Colonic mucosa (tissue), 4 donors: ENCODE measurements at places on chromosomes 12 and 14. TPM values are rescaled to one million over a fixed set of nuclear protein-coding genes. Genes with fewer than 3 reads are reported as not detected.

The TAS2R42 gene
- total RNA-seq, result not detected

The SIRT4 gene
- total RNA-seq, result 1.3 TPM

GRCh38 chr14:78399316-78399889 is 229.2 kb downstream of the NRXN3 start:
- no peak overlapping the region for H3K27ac ChIP-seq
- no peak for DNase-seq
- H3K36me3 ChIP-seq, result no peaks in the 10 kb centered on the region
- H3K4me1 ChIP-seq, result no peaks in the 10 kb centered on the region

DNA sequence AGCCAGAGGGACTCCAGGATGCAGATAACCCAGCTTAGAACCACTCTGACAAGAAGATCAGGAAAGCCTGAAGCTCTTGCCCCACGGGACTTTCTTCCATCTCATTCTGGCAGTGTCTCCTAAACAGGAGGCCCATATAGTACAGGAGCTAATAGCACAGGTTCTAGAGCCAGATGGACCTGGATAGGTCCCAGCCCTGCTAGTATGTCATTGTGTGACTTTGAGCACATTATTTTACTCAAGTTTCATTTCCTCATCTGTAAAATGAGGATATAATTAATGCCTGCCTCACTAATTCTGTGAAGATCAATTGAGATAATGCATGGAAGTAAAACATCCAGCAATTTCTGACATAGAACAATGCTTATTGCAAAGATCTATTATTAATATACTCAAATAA is 66.5 kb upstream of the GZMB start:
- no peak overlapping the region for H3K4me3 ChIP-seq
- H3K27me3 ChIP-seq, result no peaks in the 10 kb centered on the region
- H3K36me3 ChIP-seq, result no peaks in the 10 kb centered on the region
- no peak for DNase-seq
- no peaks in the 10 kb centered on the region for H3K4me1 ChIP-seq

DNA sequence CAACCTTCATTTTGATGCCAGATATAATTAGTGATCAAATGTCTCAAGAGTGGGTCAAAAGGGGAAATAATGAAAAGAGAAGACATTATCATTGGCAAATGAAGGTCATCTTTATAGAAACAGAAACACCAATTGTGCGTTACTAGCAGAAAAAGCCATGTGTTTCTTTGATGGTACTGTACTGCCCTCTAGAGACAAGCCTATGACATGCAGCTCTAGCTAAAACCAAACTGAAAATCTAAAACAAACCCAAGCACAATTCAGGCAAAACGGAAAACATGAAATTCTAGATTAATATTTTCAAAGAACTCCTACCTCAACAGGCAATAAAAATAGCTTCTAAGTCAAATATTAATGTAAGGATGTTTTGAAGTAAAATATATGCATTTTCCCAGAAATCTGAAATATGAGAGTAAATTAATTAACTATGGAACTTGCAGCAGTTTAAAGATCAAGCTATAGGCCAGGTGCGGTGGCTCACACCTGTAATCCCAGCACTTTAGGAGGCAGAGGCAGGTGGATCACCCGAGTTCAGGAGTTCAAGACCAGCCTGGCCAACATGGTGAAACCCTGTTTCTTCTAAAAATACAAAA is 115.4 kb downstream of the KLHL28 start:
- H3K27ac ChIP-seq, result no peak overlapping the region
- no peaks in the 10 kb centered on the region for H3K27me3 ChIP-seq
- H3K36me3 ChIP-seq, result no peaks in the 10 kb centered on the region
- no peak overlapping the region for H3K4me3 ChIP-seq
- no peak for DNase-seq
- no peaks in the 10 kb centered on the region for H3K4me1 ChIP-seq

- no peaks in the 10 kb centered on the region for H3K36me3 ChIP-seq
- H3K4me3 ChIP-seq, result no peak overlapping the region
- no peak overlapping the region for H3K27ac ChIP-seq
- DNase-seq, result no peak
- H3K4me1 ChIP-seq, result no peaks in the 10 kb centered on the region
Measured at GRCh38 chr14:84458881-84459280, 1071.1 kb upstream of the FLRT2 start.

DNA sequence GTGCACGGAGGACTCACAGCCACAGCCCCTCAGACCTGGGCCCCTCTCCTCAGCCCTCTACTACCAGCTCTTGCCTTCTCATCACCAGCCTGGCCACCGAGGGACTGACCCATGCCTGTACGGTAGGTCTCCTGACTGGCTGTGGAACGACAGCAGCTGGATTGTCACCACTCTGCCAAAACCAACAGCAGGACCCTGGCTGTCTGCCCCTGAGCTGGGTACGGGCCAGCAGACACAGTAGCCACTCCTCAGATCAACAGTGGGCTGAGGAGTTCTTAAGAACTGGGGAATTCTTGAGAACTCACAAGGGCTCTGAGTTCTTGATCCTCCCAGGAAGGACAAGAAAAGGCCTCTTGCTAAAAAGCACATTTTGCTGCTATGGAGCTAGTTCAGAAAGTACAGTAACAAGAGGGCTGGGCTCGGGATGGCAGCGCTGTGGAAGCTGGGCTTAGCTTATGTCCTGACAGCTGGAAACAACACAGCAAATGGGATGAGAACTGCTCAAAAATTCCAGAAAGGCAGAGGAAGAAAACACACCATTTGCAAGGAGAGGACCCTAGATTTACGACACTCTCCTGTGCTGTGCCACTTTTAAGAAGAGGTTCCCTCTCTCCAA is 176.4 kb downstream of the ANO2 start:
- no peak overlapping the region for H3K27ac ChIP-seq
- H3K36me3 ChIP-seq, result no peaks in the 10 kb centered on the region
- no peaks in the 10 kb centered on the region for H3K27me3 ChIP-seq
- peak; percentile 22 for DNase-seq
- H3K4me1 ChIP-seq, result no peaks in the 10 kb centered on the region

The SLC7A8 gene
- total RNA-seq, result 21.5 TPM

The NPFF gene
- total RNA-seq, result not detected

DNA sequence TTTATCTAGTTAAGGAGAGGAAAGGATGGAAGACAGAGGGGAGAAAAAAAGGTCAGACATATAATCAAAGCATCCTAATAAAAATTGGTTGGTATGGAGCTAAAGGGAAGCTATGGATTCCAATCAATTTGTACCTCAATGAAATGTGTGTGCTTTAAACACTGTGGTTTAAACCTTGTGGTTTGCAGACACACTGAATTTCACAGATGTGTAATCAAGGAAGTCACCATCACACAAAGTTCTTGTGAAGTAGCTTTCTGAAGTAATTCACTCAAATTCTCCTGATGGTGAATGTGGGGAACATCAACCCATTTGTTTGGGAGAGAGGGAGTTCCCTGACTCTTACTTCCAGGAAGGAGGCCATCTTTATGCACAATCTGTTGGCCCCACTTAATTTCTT is 243.3 kb upstream of the KRR1 start:
- no peaks in the 10 kb centered on the region for H3K27me3 ChIP-seq
- H3K4me3 ChIP-seq, result no peak overlapping the region
- no peak for DNase-seq
- no peak overlapping the region for H3K27ac ChIP-seq

GRCh38 chr12:69981881-69982475 is 157.0 kb downstream of the MYRFL start:
- no peaks in the 10 kb centered on the region for H3K4me1 ChIP-seq
- H3K4me3 ChIP-seq, result no peak overlapping the region
- no peak for DNase-seq

GRCh38 chr12:67893022-67893580 is 96.1 kb upstream of the IFNG-AS1 start:
- H3K4me3 ChIP-seq, result no peak overlapping the region
- no peak overlapping the region for H3K27ac ChIP-seq
- no peaks in the 10 kb centered on the region for H3K4me1 ChIP-seq
- no peak for DNase-seq
- H3K27me3 ChIP-seq, result no peaks in the 10 kb centered on the region
- no peaks in the 10 kb centered on the region for H3K36me3 ChIP-seq

GRCh38 chr14:77064521-77065178 is 33.4 kb upstream of the CIPC start:
- no peak overlapping the region for H3K27ac ChIP-seq
- DNase-seq, result no peak
- H3K36me3 ChIP-seq, result no peaks in the 10 kb centered on the region
- no peaks in the 10 kb centered on the region for H3K4me1 ChIP-seq
- H3K4me3 ChIP-seq, result no peak overlapping the region
